Cortex of kidney (tissue), 1 donor: ENCODE measurements at places on chromosomes 16 and 17.

DNA sequence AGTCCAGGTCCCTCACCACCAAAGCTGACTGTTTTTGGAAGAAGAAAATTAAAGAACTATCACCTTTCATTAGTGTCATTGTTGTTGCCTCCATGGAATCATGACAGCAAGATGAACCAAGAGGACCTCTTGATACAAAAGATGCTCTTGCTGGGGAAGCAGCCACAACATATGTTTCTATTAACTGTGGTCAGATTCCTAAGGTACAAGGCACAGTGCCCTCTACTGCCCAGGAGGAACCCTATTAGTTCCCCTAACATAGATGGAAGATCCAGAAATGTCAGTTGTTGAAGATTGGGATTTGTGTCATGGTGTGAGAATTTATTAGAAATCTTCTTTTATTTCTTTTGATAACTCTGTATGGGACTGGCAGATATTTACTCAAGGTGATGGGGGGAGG, 188.2 kb upstream of the ANKFN1 start:
- no peak for DNase-seq

GRCh38 chr17:49495842-49496182, 719 bp downstream of the NGFR start:
- no peak for DNase-seq

GRCh38 chr16:65349626-65350025, 227.8 kb upstream of the CDH11 start:
- no peak for DNase-seq

- no peak for DNase-seq
Observed at GRCh38 chr16:68116256-68116867, 31.2 kb downstream of the NFATC3 start.

DNA sequence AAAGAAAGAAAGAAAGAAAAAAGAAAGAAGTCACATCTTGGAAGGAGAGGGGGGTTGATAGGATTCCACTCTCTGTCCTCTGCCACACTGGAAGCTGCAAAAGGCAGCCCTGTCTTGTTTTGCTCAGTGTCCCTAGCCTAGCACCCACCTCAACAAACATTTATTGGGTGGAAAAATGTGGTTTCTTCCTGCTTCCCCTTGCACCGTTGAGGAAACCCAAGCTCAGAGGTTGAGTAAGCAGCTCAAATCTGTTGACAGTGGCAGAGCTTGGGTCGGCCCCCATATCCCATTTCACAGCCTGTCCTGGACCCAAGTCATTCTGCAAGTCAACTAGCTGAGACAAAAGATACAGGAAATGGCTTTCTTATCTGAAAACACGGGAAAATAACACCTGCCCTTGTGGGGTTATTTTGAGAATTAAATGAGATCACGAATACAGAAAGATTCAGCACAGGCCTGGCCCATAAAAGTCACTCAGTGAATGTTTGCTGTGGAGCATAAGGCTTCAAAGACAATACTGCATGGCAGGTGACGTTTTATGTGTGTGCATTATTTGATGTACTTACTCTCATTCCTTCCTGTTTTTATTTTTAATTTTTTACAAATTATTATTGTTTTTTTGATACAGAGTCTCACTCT, 63.6 kb downstream of the SCNN1B start:
- no peak for DNase-seq
